ENCODE measurements at places on chromosomes 5 and 9. TPM values are rescaled to one million over a fixed set of nuclear protein-coding genes. Genes with fewer than 3 reads are reported as not detected.

GRCh38 chr9:133857639-133858038 is 119.5 kb upstream of the SARDH start:
- DNase-seq, result no peak

DNA sequence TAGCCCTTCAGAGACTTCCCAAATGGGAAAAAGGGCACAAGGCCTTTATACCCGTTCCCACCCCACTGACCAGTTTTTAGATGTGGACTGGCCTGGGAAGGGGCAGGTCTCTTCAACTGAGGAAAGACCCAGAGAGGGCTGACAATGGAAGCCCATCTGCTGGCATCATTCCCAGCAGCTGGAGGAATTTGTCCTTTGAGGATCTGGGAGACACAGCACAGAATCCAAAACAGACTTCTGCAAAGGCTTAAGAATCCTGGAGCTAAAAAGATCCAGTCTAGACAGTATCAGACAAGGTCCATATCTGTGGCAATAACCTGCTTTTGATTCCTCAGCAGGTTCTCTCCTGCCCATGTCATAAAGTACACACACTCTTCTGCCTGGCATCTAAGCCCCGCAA is 329.2 kb downstream of the TMEM167A start:
- no peak for DNase-seq

Gene NR6A1
- 1.7 TPM for total RNA-seq

DNA sequence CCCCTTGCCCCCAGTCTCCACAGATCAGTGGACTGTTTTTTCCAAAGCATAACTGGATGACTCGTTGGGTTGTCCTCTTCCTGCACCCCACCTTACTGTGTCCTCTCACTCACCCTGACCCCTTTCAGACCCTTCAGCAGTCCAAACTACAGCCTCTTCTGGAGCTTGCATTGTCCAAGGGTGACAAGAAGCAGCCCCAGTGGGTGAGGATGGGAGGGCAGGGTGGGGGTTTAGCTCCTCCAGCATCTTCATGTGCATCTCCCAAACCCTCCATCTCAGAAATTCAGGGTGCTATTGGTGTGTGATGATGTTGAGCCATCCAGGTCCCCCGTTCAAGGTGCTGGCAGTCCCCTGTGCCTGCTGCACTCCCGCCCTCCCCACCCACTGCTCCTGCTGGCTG is 62.4 kb upstream of the COL15A1 start:
- DNase-seq, result no peak

Gene EIF4E1B
- total RNA-seq, result not detected

DNA sequence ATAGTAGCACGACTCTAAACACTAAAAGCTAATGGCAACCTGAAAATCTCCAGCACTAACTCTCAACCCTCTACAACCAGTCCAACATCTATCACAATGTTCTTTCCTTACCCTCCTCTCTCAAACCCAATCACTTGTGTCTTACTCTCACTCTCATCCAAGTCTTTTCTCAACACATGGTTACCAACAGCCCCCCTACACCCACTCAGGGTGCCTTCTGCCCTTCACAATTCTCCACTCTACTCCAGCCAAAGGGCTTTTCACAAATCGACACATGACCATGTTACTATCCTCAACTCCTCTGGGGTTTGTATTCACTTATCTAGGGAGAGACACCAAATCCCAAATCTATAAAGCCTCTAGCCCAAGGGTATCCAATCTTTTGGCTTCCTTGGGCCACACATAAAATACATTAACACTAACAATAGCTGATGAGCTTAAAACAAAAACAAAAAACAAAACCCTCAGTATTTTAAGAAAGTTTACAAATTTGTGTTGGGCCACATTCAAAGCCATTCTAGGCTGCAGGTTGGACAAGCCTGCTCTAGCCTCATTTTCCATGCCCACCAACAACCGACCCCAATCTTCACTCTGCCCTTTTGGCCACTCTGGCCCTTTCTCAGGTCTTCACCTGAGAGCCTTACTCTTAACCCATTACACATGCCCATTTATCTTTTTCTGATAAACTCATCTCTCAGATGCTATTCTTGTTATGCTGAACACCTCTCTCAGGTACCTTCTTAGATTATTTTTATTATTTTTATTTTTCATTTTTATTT is 11.7 kb downstream of the HSPA9 start:
- DNase-seq, result no peak

Gene ZNF883
- total RNA-seq, result not detected

DNA sequence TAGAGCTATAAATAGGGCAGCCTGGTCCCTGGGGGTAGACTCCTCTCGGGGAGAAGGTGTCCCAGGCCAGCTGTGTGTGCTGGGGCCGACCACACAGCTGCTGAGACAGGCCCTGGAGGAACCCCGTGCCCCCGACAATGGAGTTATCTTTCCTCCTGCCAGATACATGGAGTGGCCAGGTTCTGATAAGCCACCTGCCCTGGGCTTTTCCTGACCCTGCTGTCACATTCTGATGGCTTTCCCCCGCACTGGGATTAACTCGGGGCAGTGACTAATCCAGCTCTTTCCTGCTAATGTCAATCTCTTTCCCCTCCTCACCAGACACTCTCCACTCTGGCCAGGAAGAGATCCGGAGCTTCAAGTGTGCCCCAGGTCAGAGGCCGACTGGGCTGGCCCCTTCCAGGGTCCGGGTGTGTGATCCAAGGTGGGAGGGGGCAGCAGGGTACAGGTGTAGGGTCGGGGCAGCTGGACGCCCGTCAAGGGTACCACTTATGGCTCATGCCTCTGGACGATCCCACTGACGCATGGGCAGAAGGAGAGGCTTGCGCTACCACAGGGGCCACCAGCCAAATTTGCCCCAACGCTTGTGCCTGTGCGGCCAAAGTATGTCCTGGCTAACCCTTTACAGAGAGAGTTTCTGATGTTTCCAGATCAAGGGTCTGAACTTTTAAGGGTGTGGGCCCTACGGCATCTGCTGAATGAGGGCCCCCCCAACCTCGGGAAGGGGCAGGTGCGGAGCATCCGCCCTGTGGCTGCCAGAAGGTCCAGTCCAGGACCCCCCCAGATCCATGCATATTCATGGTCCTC is 20.6 kb upstream of the COL5A1 start:
- DNase-seq, result no peak

Gene LSM11
- total RNA-seq, result 9.0 TPM

GRCh38 chr5:142609142-142609541 is 76.7 kb downstream of the FGF1 start:
- DNase-seq, result no peak

- no peak for DNase-seq
Observed at GRCh38 chr9:14139287-14139686, 174.7 kb downstream of the NFIB start.

DNA sequence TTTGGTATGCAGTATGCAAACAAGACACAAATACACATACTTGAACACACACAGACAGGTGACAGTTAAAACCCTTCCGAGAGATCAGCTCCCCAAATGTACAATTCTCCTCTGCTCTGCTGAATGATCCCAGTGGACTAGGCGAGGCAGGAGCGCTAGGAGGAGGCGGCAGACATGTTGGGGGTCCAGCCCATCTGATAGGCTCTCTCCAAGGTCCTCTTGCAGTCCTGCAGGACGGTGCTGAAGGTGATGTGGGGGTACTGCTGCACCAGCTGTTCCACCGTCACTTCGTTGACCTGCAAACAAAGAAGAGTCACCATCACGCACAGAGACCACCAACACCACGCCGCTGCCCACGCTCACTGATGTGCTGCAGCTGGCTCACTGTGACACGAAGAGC is 190.8 kb upstream of the EFNA5 start:
- DNase-seq, result no peak

DNA sequence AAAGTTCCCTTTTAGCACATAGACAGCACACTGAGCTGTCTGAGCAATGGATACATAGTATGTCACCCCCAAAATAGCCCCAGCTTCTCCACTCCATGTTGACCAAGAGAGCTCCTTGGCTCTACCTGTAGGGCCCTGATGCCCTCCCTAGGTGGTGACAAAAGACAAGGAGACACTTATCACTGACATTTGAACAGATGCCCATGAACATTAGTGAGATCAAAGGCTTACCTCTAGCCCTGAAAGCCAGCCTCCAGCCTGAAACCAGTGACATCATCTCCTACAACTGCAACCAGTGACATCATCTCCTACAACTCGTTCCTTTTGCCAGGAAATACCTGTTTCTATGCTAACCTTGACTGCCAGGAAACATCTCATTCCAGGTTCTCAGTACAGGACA is 122.7 kb downstream of the FSTL4 start:
- DNase-seq, result no peak

Gene EGFL7
- total RNA-seq, result 2.5 TPM

Gene PCDHB2
- total RNA-seq, result not detected

- no peak for DNase-seq
Observed at GRCh38 chr5:127412698-127413097, 104.7 kb upstream of the PRRC1 start.

GRCh38 chr5:672329-673160 is 20.6 kb downstream of the TPPP start:
- no peak for DNase-seq

DNA sequence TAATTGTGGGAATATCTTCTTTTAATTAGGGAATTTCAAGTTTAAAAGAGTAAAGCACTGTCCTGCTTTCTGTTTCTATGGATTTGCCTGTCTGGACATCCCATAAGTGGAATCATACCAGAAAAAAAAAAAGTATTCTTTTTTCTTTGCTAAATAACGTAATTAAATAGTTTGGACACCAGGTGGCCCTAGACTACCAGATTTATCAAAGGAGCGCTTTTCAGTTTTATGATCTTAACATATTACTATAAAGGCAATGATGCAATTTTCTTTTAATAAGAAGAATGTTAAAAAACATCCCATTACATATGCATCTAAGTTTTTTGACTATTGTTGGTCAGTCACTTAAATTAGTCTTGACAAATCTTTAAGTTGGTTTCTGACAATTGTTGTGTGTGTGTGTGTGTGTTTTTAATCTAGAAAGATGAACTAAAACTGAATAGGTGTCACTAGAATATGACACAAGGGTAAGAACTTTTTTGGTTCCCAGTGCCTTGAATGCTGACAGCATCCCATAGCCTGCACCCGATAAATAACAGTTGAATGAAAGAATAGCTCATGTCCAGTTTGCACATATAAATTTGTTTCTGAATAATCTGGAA is 49.5 kb downstream of the C5orf22 start:
- no peak for DNase-seq

Gene SAXO1
- total RNA-seq, result not detected

DNA sequence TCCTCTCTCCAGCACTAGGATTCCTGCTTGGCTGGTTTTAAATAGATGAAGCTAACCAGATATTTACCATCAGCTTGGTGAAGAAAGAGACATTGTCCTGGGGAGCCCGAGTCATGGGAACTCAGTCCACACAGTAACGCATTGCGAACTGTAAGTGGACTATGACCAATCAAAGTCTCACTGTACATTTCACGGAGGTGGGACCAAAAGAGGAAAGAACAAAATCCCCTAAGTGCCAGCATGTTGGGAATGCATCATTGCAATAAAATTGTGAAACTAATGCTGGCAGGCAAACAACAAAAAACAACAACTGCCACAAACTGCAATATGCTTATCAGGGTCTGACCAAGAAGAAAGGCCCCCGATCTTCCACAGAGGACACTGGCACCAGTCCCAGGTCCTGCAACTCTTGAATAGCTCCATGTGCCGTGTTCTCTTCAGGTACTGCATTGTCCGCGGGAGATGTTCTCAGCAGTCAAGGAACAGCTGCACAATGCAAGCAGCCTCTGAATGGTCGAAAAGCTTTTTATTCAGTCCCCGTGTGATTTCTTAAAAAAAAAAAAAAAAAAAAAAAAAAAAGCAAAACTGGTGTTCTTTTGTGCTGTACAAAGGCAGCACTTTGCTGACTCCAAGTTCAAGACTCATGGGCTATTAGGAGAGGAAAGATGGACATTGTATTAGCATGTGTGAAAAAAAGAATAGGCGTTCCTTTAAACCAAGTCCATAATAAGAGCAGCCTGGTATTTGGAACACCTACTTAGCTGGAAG is 38.1 kb downstream of the SEMA6A start:
- no peak for DNase-seq

Gene OGN
- not detected for total RNA-seq

Gene PHYHD1
- total RNA-seq, result 1.0 TPM

DNA sequence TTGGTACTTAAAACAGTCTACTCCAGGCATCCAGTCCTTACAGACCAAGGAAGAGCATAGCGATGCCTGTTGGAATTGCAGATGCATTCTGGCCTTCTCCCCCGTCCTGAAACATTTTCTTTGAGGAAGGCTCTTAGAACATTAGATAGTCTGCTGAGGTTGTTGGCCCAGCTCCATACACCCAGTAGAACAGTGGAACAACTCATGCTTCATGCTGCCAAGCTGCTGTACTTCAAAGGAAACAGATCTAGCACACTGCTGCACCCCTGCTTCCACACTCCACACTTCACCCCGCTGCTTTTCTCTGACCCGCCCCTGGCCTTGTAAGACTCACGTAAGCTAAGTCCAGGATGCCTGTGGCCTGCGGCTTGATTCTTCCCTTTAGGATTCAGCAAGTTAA is 33.4 kb upstream of the NCS1 start:
- DNase-seq, result no peak

GRCh38 chr5:25995209-25995608 is 1043.2 kb downstream of the CDH9 start:
- DNase-seq, result no peak

DNA sequence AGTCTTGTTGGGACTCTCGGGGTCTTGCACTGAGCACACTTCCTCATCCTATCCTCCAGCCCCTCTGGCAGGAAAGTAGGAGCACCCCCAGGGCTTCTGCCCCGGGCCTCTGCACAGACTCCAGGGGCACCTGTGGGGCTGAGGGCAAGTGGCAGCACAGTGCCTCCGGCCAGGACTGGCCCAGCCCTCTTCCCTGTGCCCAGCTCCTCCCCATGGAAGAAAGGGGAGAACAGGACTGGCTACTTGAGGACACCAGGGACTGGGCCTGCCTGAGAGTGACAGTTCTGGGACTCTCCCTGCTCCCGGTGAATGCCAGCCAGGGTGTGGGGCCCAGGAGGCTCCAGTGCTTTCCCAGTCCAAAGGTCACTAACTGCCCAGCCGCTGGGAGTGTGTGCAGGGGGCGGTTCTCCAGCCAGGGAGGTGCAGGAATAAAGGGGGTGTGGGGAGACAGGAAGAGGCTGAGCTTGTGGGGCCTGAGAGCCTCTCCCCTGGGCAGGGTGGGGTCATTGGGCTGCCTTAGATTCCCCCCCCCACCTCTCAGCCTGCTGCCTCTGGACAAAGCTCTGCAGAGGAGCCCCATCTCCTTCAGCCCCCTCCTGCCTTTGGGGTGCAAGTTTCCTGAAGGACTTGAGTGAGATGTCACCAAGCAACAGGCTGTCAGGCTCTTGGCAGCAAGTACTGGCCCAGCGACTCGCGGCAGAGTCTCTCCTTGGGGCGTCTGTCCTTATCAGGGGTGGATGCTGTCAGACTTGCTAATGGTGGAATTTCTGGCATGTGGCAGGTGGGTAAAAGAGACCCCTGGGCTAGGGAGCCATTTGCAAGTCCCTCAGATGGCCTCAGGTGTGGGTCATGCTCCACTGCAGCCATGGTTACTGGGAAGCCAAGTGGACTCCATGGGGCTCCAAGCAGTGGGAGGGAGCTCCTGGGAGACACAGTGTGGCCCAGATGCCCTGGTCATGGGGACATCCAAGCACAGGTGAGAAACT is 19.1 kb upstream of the JADE2 start:
- no peak for DNase-seq

Gene OMD
- total RNA-seq, result not detected

Gene NUTM2F
- not detected for total RNA-seq

Gene CTXN3
- not detected for total RNA-seq

All from activated T-helper 1 cell treated with anti-CD3 and anti-CD28 coated beads, Interleukin-12 subunit alpha, Interleukin-12 subunit beta, Interleukin-2, Interleukin-4 antibody, amounts not matched to agents 30 ng/mL and 10 ng/mL and 1 ng/mL, durations not matched to agents 14 hours and 24 hours and 36 hours (primary cell).